ENCODE measurements at places on chromosomes 7 and 10.

GRCh38 chr10:85226596-85226995, 898.2 kb downstream of the CCSER2 start:
- no peaks in the 10 kb centered on the region for H3K4me1 ChIP-seq
- H3K27ac ChIP-seq, result no peak overlapping the region
- DNase-seq, result no peak
- H3K36me3 ChIP-seq, result no peaks in the 10 kb centered on the region
- H3K4me3 ChIP-seq, result no peak overlapping the region
- H3K27me3 ChIP-seq, result no peaks in the 10 kb centered on the region

- no peaks in the 10 kb centered on the region for H3K27me3 ChIP-seq
- H3K27ac ChIP-seq, result peak overlapping the region; percentile 15
- peak; percentile 22 for DNase-seq
- H3K4me3 ChIP-seq, result no peak overlapping the region
- peaks cover 17% of the 10 kb centered on the region for H3K4me1 ChIP-seq
These were observed 184.5 kb downstream of the GATA3 start for GRCh38 chr10:8238986-8239385.

DNA sequence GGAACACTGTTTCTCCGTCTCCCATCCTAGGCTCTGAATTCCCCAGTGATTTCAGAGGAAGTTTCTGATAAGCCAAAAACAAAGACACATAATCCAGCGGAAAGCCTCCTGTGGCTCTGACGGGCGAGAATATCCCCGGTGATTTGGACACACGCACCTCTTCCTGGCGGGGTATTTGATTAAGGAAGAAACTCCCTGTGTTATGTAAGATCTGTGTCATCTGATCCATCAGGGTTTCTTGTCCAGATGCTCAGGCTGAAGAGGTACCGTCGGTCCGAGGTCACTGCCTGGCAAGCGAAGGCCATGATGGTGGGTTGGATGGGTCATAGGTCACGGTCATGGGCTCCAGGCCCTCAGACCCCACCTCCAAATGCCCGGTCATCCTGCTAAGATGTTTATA, 39.6 kb upstream of the DNAJB6 start:
- H3K27ac ChIP-seq, result no peak overlapping the region
- no peaks in the 10 kb centered on the region for H3K36me3 ChIP-seq
- peaks cover 8% of the 10 kb centered on the region for H3K27me3 ChIP-seq
- H3K4me1 ChIP-seq, result peaks cover 36% of the 10 kb centered on the region
- no peak for DNase-seq
- H3K4me3 ChIP-seq, result no peak overlapping the region

DNA sequence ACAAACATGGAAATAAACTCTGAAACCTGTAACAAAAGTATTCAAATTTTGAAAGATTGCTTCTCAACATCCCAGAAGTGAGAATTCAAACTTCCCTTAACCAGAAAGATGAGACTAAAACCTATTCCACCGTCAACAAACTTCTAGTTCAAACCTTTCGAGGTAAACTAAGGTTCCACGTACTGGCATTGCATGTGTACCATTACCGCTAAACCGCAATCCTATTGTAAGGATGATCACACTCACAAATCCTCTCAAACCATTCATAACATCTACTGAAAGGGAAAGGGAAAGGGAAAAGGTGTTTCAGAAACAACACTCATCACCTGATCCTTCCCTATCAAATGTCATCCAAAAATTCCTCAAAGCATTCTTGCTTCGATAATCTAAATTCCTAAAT, 3.1 kb downstream of the SMURF1 start:
- H3K4me1 ChIP-seq, result peaks cover 17% of the 10 kb centered on the region
- H3K36me3 ChIP-seq, result no peaks in the 10 kb centered on the region
- no peak for DNase-seq
- H3K27me3 ChIP-seq, result no peaks in the 10 kb centered on the region
- H3K27ac ChIP-seq, result peak overlapping the region; percentile 70
- no peak overlapping the region for H3K4me3 ChIP-seq

DNA sequence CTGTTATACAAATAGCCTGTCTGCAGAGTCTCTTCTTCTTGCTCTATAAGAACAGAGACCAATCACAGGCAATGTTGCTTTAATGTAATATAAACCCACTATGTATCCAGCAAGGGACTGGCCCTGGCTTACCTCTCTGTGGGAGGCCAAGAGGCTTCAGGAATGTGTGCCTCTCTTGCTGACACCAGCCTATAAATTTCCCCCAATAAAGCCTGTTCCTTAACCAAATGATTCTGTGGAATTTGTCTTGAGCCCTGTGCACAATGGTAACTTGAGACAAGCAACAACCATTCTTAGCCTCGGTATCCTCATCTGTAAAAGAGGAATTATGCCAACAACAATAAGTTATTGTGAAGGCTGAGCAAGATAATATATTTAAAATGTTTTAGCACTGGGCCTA, 563.7 kb downstream of the GRM8 start:
- no peaks in the 10 kb centered on the region for H3K36me3 ChIP-seq
- no peak overlapping the region for H3K4me3 ChIP-seq
- H3K27ac ChIP-seq, result no peak overlapping the region
- DNase-seq, result no peak

GRCh38 chr7:107911981-107912380, 21.0 kb downstream of the DLD start:
- H3K4me3 ChIP-seq, result no peak overlapping the region
- no peak for DNase-seq
- no peaks in the 10 kb centered on the region for H3K27me3 ChIP-seq
- no peak overlapping the region for H3K27ac ChIP-seq
- peaks cover 46% of the 10 kb centered on the region for H3K36me3 ChIP-seq

GRCh38 chr7:43769791-43770465, 11.4 kb downstream of the BLVRA start:
- no peaks in the 10 kb centered on the region for H3K36me3 ChIP-seq
- no peak overlapping the region for H3K4me3 ChIP-seq
- H3K27me3 ChIP-seq, result no peaks in the 10 kb centered on the region
- DNase-seq, result no peak
- no peaks in the 10 kb centered on the region for H3K4me1 ChIP-seq

GRCh38 chr7:101677797-101678479, 48.8 kb upstream of the MYL10 start:
- no peaks in the 10 kb centered on the region for H3K27me3 ChIP-seq
- H3K4me3 ChIP-seq, result no peak overlapping the region
- H3K36me3 ChIP-seq, result no peaks in the 10 kb centered on the region
- DNase-seq, result no peak
- H3K27ac ChIP-seq, result no peak overlapping the region

- no peaks in the 10 kb centered on the region for H3K4me1 ChIP-seq
- no peak overlapping the region for H3K4me3 ChIP-seq
- H3K27me3 ChIP-seq, result no peaks in the 10 kb centered on the region
- H3K27ac ChIP-seq, result no peak overlapping the region
- no peaks in the 10 kb centered on the region for H3K36me3 ChIP-seq
- DNase-seq, result no peak
These were observed 68.4 kb upstream of the TMEM229A start for GRCh38 chr7:124101173-124101768.

DNA sequence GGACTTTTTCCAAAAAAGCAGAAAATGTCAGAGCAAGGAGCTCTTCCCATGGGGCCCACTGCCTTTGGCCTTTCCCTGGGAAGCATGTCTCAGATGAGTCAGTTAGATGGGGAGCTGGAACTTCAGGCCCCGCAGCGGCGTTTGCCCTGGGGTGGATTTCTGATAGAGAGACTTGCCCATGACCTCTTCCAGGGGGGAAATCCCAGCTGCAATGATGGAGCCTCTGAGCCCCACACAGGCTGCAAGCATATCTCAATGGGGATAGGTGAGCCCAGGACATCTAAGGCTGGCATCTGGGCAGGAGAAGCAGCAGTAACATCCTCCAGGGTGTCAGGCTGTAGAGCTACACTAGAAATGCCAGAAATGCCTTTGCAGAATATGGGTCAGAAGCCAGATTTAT, 269.2 kb upstream of the TCERG1L start:
- H3K4me1 ChIP-seq, result no peaks in the 10 kb centered on the region
- no peaks in the 10 kb centered on the region for H3K27me3 ChIP-seq
- no peak overlapping the region for H3K4me3 ChIP-seq
- H3K27ac ChIP-seq, result no peak overlapping the region
- no peaks in the 10 kb centered on the region for H3K36me3 ChIP-seq

DNA sequence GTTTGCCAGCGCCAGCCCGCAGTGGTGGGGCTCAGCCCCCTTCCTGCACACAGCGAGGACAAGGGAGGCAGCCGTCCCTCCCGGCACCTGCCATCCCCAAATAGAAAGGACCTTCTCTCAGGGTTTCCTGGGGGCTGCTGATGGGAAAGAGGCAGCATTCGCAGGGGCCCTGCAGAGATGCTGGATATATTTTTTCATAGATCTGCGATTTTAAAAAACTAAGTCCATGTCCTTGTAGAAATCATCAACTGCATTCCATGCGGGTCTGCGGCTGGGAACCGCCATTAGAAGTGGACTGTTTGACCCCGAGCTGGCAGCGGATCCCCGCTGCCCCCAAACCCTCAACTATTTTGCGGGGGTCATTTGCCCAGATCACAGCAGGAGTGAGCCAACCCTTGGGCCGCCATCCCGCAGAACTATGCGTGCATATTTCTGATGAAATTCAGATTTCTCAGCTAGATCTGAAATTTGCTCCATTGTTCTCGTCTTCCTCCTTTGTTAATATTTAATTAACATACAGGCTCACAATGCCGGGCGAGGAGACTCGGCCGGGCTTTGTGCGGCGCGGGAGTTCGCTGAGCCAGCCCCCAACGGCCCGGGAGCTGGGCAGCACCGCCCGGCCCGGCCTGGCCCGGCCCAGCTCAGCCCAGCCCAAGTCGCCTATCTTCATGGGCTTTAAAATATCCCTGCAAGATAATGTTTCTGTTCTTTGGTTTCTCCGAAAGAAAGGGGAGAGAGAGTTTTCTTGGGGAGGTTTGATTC, 2.0 kb downstream of the EN2 start:
- no peak overlapping the region for H3K4me3 ChIP-seq
- no peak for DNase-seq
- no peak overlapping the region for H3K27ac ChIP-seq
- H3K4me1 ChIP-seq, result peaks cover 18% of the 10 kb centered on the region
- H3K36me3 ChIP-seq, result no peaks in the 10 kb centered on the region

- no peaks in the 10 kb centered on the region for H3K4me1 ChIP-seq
- H3K27ac ChIP-seq, result no peak overlapping the region
- H3K36me3 ChIP-seq, result no peaks in the 10 kb centered on the region
- H3K4me3 ChIP-seq, result no peak overlapping the region
- no peak for DNase-seq
These were observed 178.4 kb downstream of the ARHGAP12 start for GRCh38 chr10:31749981-31750840.

DNA sequence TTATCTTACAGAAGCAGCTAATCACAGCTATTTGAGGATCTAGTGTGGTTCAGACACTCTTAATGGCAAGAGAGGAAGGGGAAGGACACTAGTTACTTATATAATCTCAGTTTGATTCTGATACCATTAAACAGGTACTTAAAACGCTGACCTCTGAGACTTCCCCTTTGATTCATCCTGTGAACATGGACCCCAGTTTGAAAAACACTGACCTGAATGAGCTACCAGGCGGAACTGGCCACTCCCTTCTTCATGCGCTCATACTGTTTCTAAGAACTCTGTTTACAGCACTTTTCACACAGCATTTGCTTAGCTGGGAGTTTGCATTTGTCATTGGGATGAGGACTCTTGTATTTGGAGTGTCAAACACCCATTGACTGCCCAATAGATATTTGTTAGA, 45.7 kb downstream of the BEND7 start:
- H3K4me3 ChIP-seq, result no peak overlapping the region
- no peaks in the 10 kb centered on the region for H3K4me1 ChIP-seq
- no peak overlapping the region for H3K27ac ChIP-seq
- H3K36me3 ChIP-seq, result no peaks in the 10 kb centered on the region

DNA sequence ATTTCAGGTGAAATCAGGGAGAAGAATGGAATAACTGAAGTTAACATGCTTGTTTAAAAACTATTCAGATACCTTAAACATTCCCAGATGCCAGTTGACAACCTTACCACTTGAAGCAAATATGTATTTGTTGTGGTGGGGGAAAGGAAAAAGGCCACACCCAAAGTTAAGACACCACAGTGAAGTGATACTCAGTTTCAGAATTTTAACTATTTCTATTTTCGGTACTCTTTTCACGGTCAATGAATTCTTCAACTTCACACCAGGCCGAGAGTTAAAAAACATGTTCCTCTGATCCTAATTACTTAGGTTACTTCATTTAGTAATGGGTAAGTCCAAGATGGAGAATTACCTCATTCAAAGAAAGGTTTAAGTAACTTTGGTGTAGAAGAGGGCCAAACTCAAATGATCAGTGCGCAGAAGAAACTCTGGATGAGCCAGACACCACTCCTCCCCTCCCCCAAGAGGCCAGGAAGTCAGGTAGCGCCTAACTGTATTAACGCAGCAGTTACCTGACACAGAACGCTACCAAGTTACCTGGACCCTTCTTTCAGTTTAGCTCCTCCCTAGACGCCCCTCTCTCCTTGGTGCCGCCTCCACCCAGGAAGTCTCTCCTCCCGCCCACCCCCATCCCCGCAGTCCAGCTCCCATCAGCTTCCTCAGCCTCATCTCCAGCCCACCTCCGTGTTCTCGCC, 700 bp downstream of the MTPN start:
- H3K27ac ChIP-seq, result peak overlapping the region; percentile 80
- no peaks in the 10 kb centered on the region for H3K36me3 ChIP-seq
- H3K4me1 ChIP-seq, result peaks cover 26% of the 10 kb centered on the region
- DNase-seq, result no peak

- no peak overlapping the region for H3K4me3 ChIP-seq
- no peak for DNase-seq
- H3K36me3 ChIP-seq, result no peaks in the 10 kb centered on the region
- no peak overlapping the region for H3K27ac ChIP-seq
- H3K4me1 ChIP-seq, result no peaks in the 10 kb centered on the region
- no peaks in the 10 kb centered on the region for H3K27me3 ChIP-seq
These were observed 12.7 kb upstream of the ABCC2 start for GRCh38 chr10:99769706-99770105.

DNA sequence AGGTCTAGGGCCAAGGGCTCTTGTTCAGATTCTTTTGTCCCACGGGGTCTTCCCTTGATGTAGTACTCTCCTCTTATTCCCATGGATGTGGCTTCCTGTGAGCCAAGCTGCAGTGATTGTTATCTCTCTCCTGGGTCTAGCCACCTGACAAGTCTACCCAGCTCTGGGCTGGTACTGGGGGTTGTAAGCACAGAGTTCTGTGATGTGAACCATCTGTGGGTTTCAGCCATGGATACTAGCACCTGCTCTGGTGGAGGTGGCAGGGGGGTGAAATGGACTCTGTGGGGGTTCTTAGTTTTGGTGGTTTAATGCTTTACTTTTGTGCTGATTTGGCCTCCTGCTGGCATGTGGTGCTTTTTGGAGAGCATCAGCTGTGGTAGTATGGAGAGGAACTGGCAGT, 350.8 kb downstream of the DNAJB9 start:
- H3K4me1 ChIP-seq, result no peaks in the 10 kb centered on the region
- DNase-seq, result no peak
- H3K27me3 ChIP-seq, result no peaks in the 10 kb centered on the region
- no peak overlapping the region for H3K27ac ChIP-seq
- no peaks in the 10 kb centered on the region for H3K36me3 ChIP-seq
- H3K4me3 ChIP-seq, result no peak overlapping the region

DNA sequence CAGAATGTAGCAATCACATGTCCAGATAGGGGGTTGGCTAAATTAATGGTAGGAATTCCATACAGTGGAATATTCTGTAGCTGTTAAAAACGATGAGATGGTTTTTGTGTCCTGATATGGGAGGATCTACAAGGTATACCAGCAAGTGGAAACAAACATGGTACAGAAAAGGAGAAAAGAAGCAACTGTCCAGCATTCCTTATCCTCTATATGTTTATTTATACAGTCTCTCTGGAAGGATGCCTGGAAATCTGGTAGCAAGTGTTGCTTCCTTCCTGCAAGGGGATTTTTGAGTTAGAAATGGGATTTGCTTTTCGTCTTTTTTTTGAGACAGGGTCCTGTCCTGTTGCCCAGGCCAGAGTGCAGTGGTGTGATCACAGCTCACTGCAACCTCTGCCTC, 19.3 kb downstream of the IL15RA start:
- peaks cover 31% of the 10 kb centered on the region for H3K36me3 ChIP-seq
- no peaks in the 10 kb centered on the region for H3K27me3 ChIP-seq
- no peaks in the 10 kb centered on the region for H3K4me1 ChIP-seq
- no peak overlapping the region for H3K27ac ChIP-seq
- H3K4me3 ChIP-seq, result no peak overlapping the region
- DNase-seq, result no peak
